Memory B cell (primary cell): ENCODE measurements at places on chromosomes 16 and 17.
A peak's percentile ranks its signal among the peaks of the same experiment; 100 is the strongest.

GRCh38 chr17:6467567-6467966 is 23.3 kb downstream of the PIMREG start:
- DNase-seq: no peak

- peak; percentile 4 for DNase-seq
Measured at GRCh38 chr17:79655672-79656290, 44.9 kb upstream of the RBFOX3 start.

- DNase-seq: no peak
Measured at GRCh38 chr17:82170412-82170961, 42.2 kb downstream of the CCDC57 start.

GRCh38 chr17:67433248-67433924 is 56.3 kb downstream of the PITPNC1 start:
- DNase-seq: no peak
